ENCODE measurements at places on chromosomes 2 and 18.

DNA sequence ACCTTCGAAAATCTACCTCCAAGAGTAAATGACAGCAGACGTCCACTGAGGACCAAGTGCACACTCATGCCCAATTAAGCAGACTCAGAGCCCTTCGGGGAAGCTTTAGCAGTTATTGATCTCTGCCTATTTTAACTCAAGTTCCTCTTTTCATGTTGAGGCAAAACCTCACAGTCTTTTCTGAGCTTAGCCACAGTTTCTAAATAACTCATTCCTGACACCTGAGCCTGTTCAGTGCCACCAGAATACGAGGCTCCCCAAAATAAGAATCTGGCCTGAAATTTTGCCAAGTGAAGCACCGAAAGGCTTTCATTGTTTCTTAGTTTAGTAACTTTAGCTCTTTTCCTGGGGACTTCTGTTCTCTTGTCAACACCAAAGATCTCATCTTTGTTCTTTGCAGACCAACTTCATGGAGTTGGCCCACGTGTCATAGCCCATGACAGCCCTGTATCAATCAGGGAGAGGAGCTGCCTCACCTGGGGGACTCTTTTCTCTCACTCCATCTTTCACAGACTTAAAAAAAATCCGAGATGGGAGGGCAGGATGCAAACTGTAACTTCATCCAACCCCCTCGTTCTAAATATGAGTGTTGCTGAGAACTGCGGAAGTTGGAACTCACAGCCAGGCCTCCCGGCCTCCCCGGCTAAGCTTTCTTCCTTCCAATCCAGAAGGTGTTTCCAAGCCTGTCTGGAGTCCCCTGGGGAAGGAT, 22.2 kb downstream of the INPP5D start:
- DNase-seq, result no peak

DNA sequence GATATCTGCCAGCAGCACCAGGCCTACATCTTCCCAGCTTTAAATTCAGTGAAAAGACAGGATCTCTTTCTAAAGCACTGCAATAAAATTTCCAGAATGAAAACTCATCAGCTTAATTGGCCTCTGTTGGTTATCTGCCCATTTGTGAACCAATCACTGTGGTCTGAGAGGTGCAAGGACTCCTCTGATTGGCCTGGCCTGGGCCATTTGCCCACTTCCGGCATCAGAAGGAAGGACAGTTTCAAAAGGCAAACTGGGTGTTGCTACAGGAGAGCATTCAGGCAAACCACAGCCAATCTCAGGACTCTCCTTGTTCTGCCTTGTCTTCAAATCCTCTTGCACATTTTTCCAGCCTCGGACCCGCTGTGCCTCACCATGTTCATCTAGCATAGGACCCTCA, 163.9 kb upstream of the CCDC150 start:
- DNase-seq, result no peak

DNA sequence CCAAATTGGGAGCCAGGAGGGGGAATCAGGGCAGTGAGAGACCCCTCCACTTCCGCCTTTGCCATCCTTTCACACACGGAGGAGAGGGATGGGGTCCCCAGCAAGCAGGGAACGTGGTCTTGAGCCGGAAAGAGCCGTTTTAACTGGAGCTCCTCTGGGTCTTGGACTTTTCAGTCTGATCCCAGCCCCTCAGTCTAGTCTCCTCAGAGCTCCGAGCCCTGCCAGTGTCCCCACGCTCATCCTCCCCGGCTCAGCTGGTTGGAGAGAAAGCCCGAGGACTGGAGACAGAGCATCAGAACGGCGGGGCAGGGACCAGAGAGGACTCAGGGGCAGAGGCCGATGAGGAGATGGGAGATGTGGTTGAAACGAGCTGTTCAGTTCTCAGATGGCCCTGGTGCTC, 26.1 kb upstream of the OTOF start:
- no peak for DNase-seq

- no peak for DNase-seq
Observed at GRCh38 chr18:64294967-64295366, 146.1 kb upstream of the LINC00305 start.

DNA sequence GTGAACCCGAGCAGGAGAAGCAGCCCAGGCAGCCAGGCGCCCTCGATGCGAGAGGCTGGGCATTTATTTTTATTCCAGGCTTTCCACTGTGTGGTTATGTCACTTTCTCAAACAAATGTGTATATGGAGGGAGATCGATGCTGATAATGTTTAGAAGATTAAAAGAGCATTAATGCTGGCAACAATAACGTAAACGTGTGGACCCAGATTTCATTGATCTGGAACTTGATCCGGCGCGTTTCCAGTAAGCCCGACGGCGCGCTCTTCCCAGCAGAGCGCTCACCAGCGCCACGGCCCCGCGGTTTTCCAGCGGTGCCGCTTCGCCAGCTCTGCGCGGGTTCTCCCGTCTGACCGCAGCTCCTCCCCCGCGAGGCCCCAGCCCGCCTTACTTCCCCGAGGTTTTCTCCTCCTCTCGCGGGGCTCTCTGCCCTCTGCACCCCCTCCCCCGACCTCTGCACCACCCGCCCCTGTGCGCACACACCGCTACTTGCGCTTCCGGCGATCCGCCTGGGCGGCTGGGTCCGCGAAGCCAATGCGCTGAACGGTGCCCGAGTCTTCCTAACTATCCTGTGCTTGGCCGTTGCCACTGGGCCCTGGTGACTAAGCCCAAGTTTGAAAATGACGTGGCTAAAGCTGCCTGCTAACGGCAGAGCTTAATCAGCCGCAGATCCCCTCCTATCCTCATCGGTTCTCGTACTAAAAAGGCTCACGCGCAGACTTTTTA, 6.1 kb downstream of the ONECUT2 start:
- no peak for DNase-seq

DNA sequence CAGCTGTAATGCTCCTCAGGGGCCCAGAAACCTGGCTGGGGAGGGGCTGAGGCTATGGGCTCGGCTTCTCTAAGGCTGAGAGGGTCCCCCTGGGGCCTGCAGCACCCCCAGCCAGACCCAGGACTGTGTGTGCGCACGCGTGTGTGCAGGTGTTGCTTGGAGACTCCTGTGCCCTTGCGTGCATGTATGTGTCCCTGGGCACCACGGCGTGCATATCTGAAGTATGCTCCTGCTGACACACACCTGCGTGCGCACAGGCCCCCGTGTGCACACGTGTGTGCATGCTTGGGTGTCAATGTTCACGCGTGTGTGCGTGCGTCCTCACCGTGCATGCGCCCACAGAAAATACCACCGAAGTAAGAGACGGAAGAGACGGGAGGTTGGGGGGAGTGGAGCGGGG, 14.9 kb upstream of the ECEL1 start:
- DNase-seq, result no peak

GRCh38 chr2:192885569-192886160, 690.9 kb upstream of the TMEFF2 start:
- no peak for DNase-seq

DNA sequence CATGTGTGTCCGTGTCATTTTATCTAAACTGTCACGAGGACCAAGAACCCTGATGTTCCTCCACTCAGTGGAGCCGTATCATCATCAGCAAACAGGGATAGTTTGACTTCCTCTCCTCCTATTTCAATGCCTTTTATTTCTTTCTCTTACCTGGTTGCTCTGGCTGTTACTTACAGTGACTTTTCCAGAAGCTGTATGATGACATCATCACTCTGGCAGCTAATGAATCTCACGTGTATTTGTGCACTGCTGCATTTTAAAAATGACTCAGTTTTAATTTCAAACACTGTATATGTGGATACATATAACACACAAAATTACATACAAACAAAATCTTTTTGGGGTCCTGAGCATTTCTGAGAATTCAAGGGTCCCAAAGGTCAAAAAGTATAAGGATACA, 481.4 kb downstream of the CDH2 start:
- no peak for DNase-seq

DNA sequence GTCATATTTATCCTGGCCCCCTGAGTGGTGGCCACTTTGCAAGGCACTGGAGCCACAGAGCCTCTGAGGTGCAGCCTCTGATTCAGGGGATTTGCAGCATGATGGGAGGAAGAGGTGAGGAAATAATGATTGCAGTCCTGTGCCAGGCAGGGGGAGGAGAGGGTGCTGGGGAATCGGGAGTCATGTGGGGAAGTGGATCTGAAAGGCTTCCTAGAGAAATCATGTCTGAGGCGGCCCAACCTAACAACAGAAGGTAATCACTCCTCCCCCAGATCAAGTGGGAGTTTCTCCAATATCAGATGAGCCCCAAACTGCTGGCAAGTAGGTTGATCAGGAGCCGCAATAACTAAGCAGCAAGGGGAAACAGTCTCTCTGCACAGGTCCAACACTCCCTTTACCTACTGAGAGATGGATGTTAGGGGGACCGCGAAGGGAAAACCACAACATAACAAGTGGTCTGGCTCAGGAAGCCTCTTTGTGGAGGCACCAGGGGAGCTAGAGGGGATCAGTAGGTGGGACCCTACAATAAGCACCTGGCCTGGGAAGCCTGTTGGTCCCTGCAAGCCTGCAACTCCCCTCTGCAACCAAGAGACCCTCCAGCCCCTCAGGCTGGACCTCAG, 71.8 kb upstream of the NPAS2 start:
- DNase-seq, result no peak

GRCh38 chr2:230947908-230948365, 22.9 kb upstream of the GPR55 start:
- no peak for DNase-seq

- DNase-seq, result no peak
Observed at GRCh38 chr2:3222636-3223035, 155.0 kb downstream of the EIPR1 start.

DNA sequence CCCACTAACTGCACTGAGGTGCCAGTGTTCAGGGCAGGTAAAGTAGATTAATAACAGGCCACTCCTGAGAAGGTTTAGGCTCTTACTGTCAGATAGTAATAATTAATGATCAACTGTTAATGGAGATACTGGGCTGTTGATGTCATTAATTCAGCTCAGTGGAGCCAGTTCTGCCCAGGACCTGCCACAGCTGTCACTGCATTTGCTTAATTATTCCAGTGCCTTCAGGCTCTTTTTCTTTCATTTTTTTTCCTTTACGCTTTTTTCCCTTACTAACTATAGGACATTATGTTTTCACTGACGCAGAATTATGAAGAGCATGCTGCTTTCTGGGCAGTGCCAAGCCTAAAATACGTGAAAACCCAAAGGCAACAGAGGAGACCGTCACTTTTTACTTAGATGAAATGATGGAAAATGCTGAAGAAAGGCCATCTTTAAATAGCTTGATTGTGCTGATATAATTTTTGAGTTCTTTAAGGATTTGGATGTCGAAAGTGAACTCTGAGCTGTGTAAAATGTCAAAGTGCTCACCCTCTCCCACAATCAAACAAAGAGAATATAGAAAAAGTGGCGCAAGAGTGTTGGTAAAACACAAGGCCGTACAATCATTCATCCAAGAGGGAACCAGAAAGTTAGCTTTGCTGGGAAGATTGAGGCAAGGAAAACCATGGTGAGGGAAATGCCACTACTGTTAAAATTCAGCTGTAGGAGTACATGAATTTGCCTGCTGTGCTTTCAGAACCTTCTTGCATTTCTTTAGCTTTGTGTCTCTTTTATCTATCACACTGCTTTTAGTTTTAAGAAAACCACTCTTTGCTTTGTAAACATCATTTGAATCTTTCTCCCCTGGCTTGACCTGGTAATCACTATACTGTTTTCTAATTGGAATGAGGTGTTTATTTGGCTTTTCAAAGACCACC, 192.0 kb upstream of the ZEB2 start:
- DNase-seq, result no peak

GRCh38 chr2:234334151-234334550, 162.7 kb downstream of the ARL4C start:
- no peak for DNase-seq

GRCh38 chr2:32135409-32135808, 30.3 kb upstream of the SLC30A6 start:
- DNase-seq, result no peak

- no peak for DNase-seq
Observed at GRCh38 chr2:86291328-86291662, 46.1 kb downstream of the REEP1 start.

DNA sequence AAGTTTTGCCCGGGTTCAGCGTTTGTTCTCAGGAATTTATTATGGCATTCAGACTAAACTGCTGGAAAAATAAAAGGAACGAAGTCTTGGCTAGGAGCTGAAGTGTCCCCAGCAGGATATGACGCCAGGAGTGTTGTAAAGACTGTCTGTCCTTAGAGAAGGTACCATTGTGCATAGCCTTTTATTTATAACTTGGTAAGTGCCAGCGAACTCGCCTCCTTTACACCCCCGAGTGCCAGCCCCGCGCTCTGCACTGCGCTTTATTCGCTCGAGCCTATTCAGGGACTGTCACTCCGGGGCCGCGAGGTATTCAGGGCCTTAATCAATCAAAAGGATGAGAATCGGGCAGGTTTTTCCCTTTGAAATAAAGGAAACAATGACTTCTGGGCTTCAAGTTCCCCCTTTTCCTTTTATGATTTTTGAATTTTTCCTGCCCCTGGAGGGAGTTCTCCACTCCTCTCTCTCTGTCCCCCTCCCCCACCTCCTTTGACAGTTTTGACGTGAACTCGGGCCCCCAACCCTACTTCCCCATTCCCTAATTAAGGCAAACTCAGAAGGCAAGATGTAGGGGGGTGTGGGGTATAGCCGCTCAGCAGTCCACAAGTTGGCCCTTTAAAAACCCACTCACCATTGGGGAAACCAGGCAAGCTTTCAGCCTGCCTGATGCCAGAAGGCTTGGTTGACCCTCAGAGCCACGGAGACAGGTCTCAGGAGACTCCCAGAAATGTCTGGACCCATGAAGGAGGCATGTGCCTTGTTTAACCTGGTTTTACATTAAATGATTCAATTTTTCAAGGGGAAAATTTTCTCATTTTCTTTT, 1.3 kb upstream of the PAX3 start:
- DNase-seq, result no peak

DNA sequence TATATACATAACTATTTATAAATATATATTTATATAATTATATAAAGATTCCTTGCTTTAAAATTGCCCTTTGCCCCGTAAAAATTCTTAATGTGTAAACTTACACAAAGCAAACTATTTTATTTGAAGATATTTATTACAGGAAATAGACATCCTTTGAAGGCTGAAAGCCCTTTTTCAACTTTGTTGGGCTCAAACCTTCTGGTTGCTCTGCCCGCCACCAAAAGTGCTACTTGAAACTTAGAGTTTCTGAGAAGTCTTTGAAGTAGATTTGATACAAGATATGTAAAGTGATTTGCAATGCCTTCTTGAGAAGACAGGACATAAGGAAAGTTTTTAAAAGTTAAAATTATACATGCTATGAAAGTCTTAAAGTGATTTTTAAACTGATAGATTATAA, 36.6 kb upstream of the METAP1D start:
- no peak for DNase-seq
